Spinal cord (tissue), 10 donors: ENCODE measurements at places on chromosomes 7 and 10. TPM values are rescaled to one million over a fixed set of nuclear protein-coding genes. Genes with fewer than 3 reads are reported as not detected.

The TMEM229A gene
- 0.55 TPM for total RNA-seq

The CTTNBP2 gene
- 17.6 TPM for total RNA-seq

The CH25H gene
- total RNA-seq, result 0.83 TPM

The PDCD4 gene
- 96.4 TPM for total RNA-seq
